Stimulated activated CD8-positive, alpha-beta memory T cell treated with anti-CD3 and anti-CD28 coated beads, Interleukin-7, amount 100 ng/mL, for 1 hour (primary cell): ENCODE measurements at places on chromosomes 12 and 14.

DNA sequence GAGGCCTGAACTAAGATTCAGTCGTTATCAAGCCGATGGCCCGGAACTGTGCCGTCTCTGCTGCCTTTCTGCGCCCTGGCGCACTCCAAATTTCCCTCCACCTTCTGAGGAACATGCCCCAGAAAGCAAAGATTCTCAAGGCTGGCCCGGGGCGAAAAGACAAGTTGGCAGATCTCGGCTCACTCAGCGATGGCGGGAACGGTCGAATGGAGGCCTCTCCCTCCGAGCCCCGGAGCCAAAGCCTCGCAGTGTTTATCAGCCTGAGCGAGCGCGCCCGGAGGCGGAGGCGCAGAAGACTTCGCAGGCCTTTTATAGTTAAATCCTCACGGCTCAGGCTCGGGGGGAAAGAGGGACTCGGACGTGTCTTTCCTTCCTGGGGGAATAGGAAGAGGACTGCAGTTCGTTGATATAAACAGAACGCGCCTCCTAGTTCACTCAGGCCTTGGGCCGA lies 5.6 kb downstream of the TBX5 start:
- DNase-seq = no peak

DNA sequence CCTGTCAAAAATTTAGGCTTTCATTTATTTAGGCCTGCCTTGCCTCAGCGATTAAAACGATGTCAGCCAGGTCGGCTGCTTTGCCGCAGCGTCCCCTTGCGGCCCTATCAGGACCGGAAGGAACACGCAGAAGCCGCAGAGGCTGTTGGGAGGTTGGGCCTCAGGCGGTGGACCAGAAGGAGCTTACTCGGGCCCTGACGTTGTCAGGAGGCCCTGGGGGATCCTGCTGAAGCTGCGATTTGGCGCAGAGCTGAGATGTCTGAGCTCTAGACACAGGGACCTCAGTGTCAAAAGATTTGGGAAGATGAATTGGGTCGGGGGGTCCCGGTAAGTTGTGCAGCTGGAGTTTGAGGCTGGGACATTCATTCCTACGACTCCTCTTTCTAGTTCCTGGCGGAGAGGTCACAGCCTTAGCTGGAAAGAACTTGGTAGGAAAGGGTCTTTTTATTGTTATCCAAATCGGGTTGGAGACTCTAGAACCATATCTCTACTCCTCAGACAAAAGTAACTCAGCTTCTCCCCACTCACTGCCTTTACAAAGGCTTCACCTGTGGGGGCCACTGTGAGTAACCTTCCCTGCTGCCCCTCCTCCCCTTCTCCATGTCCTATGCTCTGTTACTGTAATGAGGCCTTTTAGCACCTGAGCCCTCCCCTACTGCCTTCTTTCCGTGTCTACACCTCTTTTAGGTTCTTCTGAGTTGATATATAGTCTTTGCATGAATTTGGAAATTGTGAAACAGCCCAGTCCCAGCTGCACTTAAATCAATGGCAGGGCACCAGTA lies 6.6 kb upstream of the ABCD2 start:
- no peak for DNase-seq

DNA sequence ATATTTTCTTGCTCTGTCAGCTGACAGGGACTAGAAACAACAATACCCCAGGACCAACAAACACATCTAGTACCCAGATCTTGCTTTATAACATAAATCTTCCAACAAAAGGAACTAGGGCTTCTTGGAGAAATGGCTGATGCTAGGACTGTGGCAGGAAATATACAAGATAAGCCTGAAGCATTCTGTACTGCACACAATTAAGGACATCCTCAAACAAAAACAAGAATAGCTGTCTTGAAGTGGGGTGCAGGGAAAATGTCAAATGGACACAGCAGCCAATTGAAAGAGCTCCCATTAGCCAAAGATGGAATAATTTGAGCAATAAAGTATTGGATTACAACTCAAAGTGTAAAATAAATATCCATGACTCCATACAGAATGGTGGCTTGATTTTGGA lies 50.0 kb downstream of the LGMN start:
- no peak for DNase-seq

DNA sequence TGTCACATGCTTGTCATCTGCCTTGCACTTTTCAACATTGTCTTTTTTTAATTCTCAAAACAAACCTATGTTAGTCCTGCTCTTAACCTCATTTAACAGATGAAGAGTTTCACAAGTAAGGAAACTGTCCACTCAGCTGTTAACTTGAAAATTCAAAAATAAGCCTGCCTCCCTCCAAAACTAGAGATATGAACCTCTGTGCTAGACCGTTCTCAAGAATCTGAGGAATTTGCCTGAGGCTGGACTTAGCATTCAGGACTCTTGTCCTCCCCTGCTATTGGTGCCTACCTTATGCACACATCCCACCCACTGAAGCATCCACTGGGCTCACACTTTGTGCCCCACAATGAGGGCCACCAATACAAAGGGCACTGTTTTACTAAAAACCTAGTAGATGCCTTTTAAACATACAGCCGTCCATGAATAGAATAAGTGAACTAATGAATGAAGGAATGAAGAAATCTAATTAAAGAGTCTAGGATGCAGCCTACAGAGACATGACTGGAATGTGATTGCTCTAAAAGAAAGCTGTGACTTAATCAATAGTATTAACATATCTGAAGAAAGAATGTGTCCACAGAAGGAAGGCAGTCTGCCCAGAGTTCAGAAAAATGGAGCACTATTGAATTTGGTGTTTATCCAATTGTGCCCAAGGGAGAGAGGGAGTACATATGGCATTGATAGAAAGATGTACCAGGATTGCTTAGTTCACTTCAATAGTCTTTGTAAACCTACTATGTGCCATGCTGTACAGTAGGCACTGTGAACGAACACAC lies 238.5 kb downstream of the SPTSSA start:
- DNase-seq = no peak

DNA sequence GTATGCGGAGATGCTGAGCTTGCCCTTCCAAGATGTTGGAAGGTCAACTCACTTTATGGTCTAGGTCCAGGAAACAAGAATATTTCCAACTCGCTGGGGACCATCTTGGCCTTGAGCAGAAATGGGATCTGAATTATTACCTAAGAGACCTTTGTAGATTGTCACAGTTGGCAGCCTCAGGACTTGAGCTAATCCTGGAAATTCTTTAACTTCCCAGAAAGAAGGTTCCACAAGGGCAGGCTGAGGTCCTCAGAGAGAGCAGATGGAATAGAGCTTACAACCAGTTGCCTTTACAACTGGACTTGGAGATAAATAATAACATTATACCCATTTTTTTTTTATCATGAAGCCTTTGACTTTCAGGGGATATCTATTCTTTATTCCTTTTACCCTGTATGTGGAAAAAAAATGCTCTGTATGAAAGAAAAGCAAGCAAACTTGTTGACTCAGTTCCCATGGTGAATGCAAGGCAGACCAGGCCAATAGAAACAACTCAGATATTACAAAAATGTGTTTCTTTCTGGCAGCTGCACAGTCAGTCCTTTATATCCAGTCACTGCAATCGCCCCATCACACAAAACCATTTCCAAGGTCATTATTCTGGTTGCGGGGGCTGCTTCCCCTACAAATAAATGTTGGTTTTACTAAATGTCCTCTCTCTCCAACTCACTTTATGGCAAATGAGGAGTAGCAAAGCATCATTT lies 401.4 kb downstream of the ZFP36L1 start:
- no peak for DNase-seq

- DNase-seq = no peak
Observed at GRCh38 chr12:99736760-99737269, 89.3 kb downstream of the GARIN6 start.

DNA sequence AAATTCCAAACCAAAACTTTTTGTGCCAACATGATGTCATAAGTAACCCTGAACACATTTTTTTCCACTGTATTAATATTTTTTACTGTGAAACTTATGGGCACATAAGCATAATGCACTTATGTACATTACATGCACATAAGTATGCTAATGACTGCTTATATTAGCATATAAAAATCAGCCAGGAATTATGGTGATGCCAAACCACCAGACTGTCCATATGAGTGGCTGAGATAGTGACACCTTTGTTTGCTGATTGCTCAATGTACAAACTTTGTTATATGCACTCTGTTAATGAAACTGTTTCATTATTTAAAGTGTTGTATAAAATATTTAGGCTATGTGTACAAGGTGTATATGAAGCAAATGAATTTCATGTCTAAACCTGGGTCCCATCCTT lies 32.3 kb downstream of the USP44 start:
- DNase-seq = no peak

- DNase-seq = no peak
Observed at GRCh38 chr12:91662021-91662420, 479.4 kb upstream of the DCN start.

DNA sequence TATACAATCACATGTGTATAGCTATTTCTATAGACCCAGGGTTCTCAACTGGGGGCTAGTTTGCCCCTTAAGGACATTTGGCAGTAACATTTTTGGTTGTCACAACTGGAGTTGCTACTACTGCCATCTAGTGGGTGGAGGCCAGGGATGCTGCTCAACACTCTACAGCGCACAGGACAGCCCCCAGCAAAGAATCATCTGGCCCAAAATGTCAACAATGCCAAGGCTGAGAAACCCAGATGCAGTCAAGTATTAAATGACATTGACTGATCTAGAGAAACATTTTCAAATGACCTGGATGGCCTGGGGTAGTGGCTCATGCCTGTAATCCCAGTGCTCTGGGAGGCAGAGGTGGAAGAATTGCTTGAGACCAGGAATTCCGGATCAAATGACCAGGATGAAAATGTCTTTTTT lies 5.8 kb downstream of the WSB2 start:
- DNase-seq = peak; percentile 40

- DNase-seq = no peak
Observed at GRCh38 chr12:108890208-108890607, 10.3 kb downstream of the DAO start.

DNA sequence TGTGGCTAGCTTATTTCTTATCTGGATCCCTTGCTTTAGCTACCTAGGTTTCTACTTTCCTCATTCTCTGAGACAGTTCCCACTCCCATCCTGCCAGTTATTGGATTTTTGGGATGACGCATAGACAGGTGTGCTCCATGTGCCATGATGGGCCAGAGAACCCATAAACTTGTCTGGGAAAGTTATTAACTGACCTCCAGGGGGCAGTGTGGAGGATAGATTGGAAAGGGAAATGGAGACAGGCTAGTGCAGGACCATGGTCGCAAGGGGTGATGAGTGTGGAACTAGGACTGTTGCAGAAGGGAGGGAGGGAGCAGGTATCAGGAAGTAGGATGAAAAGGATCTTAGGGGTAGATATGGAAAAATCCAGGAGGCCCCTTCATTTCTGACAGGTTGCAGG lies 80.3 kb downstream of the ESRRB start:
- no peak for DNase-seq

DNA sequence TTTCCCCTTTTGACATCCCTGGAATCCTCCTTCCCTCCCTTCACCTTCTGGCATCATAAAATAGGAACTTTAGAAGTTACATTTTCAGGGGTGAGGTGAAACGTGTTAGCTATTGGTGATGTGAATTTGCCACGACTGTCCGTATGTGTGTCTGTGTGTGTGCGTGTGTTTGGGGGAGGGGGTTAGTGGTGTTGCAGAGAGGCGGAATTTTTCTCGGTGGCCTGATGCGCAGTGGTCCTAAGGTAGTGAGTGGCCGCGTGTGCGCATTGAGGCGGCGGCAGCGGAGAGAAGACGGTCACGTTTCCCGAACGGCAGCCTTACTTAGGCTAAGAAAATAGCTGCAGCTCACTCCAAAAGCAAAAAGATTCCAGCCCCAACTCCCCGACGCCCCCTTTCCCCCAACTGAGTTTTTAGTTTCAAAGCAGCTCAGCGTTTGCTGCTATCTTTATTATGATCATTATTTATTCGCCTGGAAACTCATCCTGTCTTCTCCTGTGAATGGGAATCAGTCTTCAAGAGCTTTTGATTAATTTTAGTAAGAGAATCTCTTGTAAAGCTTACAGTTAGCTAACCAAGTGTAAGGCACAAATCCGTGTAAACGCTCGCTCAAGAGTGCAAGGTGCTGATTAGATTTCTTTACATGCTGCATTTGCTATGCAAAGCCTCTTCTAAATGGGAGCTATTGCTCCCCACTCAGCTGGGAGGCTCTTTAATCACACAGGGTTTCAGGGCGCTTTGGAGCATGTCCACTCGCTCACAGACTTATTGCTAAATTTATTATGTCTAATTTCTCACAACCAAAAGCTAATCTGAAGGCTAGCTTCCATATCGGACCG lies 4.7 kb downstream of the FLRT2 start:
- DNase-seq = no peak

DNA sequence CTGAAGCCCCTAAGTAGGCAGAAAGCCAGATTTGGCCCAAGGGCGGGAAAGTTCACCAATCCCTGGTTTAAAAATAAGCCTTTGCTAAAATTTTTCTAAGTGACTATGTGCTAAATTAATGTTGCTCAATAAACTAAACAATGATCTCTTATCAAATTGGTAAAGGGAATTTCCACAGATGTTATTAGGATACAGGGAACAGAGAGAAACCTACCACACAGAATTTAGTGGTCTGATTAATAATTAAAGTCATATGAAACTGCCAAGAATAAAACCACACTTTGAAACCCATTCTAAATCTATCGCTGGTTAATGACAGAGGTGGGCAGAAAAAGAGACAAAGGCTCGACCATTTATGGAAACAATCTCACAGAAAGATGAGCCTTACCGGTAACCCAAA lies 22.0 kb downstream of the ANAPC5 start:
- DNase-seq = no peak

DNA sequence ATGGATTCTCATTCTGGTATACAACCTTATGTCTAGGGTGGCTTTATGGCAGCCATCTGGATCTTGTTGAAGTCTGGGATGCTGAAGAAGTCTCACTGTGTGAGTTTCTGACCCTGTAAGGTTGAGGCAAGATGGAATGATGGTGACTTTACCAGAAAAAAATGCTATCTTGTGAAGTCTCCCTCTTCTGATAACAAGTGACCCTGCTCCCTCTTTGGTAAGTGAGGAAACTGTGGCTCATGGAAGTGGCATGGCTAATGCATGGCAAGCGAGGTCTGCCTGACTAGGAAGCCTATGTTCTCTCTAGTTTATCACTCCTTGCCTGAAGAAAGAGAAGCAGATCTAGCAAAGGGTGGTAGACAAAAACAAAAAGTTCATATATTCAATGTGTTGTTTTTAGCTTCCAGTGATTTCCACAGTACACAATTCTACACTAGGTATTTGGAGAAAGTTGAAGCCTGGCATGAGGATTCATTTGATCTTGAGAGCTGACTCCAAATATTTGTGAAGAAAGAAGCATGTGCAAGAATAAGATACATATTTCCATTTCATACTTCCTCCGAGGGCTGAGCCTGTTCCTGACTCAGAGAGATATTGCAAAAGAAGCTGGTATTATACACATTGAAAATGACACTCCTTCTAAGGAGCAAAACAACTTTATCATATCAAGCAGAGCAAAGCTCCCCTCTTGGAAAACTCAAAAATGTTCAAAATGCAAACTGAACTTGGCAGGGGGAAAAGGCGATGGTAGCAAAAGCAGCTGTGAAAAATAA lies 63.6 kb downstream of the HELB start:
- no peak for DNase-seq
